ENCODE measurements at places on chromosomes 2 and 18.

DNA sequence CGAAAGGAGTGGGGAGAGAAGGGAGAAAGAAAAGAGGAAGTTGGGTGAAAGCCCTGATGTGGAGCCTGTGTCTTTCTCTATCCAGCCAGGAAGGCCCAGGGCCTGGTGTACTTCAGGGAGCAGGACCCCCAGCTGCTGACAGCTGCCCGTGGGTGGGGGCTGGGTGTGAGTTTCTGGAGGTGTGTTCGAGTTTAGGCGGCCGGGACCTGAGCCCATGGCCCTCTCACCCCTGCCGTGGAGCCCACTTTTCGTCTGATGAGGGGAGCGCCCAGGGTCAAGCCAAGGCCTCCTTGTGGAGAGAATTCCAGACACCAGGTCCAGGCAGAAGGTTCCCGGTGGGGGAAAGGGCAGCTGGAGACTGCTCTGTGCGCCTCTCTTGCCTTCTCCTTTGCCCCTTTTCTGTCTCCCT lies 2.2 kb downstream of the SIX3 start:
- DNase-seq, result no peak

DNA sequence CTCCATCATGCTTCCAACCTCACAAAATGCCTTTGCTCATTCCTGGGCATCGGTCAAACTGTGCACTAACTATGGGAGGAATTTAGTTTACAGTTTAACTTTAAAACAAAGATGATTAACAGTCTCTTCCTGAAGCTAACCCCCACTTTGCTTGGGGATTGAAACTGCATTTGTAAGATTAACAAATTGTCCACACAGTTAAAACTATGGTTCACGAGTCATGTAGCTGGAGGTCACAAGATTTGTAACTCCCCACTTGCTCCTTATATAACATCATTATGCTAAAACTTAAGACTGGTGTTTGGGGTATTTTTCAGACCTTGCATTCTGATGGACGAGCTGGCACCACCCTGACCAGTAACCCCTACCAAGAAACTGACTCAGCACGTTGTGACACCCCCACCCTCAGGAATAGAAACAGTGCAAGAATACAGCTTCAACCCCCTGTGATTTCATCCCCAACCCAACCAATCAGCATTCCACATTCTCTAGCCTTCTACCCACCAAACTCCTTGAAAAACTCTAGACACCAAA lies 252.3 kb downstream of the MBD5 start:
- no peak for DNase-seq

- DNase-seq, result peak; percentile 5
Observed at GRCh38 chr18:68623342-68623741, 91.6 kb downstream of the TMX3 start.

DNA sequence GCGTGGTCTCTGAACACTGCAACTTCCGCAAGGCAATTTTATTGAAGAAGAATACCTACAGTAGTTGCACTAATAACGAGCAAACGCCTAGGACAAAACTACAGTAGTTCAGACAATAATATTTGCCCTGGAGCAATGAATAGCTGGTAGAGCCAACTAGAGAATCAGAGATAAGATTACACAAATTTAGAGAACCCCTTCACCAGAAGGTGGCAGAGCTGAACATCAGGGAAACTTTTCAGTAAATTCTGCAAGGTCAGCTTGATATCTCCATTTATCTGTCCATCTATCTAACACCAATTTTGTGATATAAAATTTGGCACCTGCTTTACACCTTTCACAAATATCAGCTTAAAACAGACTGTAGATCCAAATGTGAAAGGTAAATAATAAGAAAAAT lies 43.8 kb downstream of the CDH19 start:
- DNase-seq, result no peak

- no peak for DNase-seq
Observed at GRCh38 chr2:177149155-177149503, 63.5 kb upstream of the HNRNPA3 start.

DNA sequence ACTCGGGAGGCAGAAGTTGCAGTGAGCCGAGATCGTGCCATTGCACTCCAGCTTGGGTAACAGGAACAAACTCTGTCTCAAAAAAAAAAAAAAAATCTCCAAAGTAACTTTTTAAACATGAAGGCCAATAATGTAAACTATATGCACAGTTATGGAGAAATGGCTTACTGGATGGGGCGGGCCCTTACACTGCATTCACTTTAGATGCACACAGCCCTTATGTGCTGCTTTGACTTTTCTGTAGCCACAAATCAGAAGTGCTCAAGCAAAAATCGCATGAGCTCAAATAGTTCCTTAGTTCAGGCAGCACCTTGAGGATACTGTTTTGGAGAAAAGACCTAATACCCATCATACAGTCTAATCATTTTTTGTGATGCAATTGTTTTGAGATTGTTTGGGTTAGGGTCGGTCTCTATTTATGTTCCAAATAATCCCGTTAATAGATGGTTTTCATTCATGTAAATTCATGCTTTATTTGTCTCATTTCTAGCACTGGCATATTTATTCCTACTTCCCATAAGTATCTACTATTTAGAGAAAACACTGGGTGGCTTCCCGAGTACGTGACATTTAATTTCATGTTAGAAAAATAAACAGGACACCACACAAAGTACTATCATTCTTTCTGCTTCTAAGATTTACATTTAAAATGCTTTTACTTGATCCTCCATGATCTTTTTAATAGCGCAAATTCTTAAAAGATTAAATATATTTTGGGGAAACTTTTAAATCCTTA lies 34.7 kb downstream of the RBMS1 start:
- no peak for DNase-seq

DNA sequence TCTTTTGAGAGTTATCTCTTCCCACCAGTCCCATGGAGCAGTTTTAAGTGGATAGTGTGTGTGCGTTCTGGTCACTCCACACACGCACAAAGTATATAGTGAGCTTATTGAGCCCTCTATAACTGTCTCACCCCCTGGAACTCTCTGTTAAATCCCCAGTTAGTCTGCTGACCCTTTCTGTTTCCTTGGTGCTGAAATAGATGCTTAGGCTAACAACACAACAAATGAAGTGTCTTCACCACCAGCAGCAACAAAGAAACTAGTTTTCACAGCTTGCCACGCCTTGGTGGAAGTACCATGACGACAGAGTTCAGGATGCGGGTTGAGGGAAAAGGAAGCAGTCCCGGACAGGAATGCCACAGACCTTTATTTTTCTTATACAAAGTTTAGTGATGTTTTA lies 203.5 kb upstream of the TMEFF2 start:
- DNase-seq, result no peak

- peak; percentile 82 for DNase-seq
Observed at GRCh38 chr2:28359222-28360057, 33.2 kb upstream of the FOSL2 start.

DNA sequence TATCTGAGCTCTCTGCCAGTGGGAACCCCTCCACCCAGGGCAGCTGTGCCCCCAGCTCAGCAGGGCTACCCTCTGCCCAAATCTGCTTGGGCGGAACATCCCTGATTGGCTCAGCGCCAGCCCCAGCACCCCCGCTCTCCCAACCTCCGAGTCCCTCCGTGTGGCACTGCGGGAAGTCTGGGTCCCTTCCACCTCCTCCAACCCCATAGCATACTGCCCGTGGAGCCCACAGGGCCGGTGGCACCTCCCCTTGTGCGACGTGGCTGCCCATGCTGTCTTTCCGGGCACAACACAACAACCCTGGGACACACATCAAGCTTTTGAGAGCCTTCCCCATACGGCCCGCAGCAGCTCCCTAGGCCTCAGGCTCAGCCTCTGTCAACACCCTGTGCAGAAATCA lies 55.8 kb upstream of the NCK2 start:
- no peak for DNase-seq

DNA sequence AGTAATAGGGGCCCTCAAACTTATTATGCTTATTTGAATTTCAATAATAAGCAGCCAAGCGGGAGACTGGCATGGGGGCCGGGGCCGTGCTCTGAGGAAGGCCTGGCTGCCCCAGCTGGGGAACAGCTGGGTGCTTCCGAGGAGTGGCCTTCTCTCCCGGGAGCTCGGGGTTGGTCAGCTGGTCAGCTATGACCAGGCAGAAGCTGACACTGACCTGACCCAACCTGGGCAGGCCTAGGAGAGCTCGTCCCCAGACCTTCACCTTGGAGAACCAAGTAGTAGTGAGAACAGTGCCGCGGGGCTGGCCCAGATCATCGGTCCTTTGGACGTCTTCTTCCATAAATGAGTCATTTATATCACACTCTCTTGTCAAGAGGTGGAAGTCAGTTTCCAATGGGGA lies 36.1 kb downstream of the RRM2 start:
- DNase-seq, result no peak

DNA sequence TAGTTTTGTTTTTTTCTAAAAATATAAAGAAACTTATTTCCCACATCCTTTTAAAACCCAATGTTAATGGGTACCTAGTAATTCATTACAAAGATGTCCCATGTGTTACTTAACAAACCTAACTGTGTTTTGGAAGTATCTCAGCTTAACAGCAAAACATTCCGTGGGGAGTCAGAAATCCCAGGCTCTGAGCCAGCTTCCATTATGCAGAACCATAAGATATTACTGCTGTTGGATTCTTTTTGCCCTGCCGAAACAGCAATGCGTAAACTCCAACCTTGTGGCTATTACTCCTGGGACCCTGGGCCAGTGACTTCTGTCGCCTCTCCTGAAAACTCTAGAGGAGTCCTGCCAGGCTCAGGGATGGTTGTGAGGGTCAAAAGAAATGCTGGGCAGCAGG lies 174.1 kb downstream of the UXS1 start:
- DNase-seq, result no peak

- DNase-seq, result peak; percentile 75
Observed at GRCh38 chr2:158968396-158969161, at the start of gene TANC1. Gene TANC1, plus strand, starts transcription at chr2:158968640. Its CDS starts 97,271 bp downstream, at chr2:159065911.

GRCh38 chr2:105795575-105795934 lies 50.8 kb downstream of the NCK2 start:
- DNase-seq, result peak; percentile 37

DNA sequence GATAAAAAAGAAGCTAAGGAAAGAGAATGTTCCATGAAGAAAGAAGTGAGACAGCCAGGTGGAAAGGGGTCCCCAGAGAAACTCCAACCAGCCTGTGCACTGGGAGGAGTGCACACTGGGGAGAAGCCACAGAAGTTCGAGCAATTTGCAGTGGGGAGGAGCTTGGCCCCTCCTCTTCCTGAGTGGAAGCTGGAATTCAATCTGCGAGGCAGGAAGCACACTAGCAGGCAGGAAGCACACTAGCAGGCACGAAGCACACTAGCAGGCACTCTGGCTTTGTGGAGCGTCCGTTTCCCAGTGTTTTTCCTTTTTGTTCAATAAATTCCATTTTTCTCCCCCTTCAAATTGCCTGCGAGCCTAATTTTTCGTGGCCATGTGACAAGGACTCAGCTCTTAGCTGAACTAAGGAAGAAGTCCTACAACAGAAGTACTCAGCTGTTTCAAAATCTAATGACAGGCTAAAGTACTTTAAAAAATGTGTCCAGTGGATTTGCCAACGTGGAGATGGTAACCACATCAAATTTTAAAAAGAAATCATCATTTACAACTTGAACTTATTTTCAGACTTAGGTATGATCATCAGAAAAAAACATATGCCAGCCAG lies 21.4 kb upstream of the SPIRE1 start:
- no peak for DNase-seq

GRCh38 chr2:183105402-183106134 lies 18.7 kb upstream of the NUP35 start:
- DNase-seq, result no peak

DNA sequence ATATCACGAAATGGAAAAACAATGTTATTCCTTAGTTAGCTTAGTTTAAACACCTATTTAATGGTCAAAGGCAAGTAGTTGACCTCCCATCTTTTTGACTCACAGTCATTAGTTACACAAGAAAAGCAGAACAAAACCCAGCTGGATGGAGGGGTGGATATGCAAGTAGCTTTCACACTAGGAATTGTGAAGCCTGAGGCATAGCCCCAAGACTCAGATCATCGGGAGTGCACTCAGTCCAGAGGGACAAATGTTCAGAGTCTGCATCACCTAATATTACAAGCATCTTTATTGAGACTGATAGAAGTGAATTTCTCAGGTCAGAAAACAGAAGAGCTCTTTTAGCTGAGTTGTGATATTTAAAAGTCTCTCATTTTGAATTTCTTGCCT lies 15.5 kb upstream of the CPS1 start:
- DNase-seq, result no peak

DNA sequence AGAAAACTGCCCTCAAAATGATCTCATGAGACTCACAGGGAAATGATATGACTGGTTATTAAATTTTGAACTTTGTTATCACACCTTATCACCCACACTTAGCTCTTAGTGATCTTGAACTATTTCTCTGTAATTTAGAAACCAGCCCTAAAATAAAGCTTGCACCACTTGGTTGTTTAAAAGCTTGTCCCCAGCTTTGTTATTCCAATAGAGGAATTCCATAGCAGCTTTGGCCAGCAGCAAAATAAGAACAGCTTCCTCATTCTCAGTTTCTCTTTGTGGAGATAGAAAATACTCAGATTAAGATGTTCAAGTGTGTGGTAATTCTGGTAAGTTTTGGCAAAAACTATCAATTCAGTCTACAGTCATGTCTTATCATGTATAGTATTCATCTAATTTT lies 54.4 kb upstream of the CCDC68 start:
- no peak for DNase-seq

- no peak for DNase-seq
Observed at GRCh38 chr2:186648130-186648529, 45.7 kb upstream of the FAM171B start.

DNA sequence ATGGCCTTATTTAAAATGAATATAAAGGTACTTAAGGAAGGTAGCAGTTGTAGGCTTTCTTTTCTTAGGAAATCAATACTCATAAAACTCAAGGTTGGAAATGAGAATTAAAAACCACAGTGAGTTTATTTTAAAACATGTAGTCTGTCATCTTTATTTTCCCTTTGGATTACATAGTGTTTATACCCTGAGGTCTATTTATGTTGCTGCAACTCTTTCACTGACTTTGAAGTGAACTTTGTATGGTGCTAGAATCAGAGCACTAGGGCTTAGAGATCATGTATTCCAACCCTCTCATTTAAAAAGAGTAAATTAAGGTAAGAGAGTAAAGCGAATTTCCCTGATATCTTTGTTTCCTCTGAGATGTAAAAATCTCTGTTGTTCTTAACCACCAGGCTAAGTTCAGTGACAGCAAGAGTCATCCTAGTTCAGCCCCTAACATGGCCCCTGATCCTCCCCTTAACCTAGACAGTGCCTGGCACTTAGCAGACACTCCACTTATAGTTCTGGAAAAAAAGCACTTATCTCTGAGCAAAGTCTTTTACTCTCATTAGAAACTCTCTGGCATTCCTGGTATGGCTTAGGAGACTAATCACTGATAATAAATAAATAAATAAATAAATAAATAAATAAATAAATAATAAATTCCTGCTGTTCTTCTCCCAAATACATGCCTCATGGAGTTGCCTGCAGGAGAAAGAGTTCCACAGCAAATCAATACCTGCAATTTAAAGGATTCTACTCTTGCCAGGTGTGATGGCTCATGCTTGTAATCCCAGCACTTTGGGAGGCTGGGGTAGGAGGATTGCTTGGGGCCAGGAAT lies 33.0 kb upstream of the PPP1R1C start:
- DNase-seq, result no peak

DNA sequence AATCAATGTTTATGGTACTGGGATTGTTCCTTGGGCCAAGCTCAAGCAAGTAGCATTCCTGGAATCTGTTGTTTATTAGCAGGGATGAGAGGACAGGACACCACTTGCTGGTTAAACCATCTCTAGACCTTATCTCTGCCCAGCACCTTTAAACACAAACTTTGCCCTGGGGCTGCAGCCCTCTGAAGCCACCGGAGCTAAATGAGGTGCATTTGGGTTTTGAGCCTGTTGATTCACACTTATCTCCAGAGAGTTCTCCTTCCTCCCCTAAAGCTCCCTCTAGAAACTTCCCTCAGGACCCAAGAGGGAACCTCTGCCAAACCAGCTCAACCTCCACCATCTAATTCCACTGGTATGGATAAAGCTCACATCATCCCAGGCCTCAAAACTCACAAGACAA lies 94.8 kb upstream of the EPAS1 start:
- no peak for DNase-seq
